ENCODE measurements at places on chromosomes 2 and 18.

GRCh38 chr2:104944495-104944894 lies 90.6 kb downstream of the POU3F3 start:
- DNase-seq: no peak

DNA sequence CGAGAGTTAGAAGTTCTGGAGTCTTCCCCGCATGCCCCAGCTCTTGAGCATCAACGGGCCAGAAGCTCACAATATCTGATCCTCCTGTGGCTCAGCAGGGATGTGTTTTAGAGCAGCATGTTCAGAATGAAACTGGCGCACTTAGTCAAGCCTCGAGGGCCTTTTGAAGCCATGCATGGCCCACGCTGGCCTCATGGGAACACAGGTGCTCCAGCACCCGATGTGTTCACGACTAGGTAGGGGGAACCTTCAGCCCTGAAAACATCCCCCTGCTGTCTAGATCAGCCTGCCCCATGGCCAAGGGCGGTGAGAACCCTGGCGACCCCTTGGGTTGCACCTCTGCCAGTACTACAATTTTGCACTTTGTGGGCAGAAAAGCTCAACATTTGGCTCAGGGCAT lies 32.8 kb downstream of the MSH6 start:
- no peak for DNase-seq

DNA sequence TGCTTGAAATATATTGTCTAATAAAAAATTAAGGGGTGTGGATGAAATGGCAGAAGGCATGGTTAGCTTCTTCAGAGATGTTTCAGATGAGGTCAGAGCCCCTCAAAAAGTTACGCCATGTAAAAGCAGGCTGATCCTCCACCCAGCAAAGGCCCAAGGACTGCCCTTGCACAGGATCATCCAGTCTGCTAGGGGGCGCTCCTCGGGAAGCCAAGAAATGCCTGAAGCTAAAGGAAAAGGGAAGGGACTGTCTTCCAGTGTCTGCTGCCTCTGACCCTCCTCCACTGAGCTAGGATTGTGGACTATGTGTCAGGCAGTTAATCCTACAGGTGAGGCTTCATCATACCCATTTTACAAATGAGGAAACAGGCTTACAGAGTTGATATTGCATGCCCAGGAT lies 33.8 kb upstream of the TEX51 start:
- no peak for DNase-seq

- peak; percentile 84 for DNase-seq
Observed at GRCh38 chr2:205655779-205656456, 26.4 kb upstream of the NRP2 start.

DNA sequence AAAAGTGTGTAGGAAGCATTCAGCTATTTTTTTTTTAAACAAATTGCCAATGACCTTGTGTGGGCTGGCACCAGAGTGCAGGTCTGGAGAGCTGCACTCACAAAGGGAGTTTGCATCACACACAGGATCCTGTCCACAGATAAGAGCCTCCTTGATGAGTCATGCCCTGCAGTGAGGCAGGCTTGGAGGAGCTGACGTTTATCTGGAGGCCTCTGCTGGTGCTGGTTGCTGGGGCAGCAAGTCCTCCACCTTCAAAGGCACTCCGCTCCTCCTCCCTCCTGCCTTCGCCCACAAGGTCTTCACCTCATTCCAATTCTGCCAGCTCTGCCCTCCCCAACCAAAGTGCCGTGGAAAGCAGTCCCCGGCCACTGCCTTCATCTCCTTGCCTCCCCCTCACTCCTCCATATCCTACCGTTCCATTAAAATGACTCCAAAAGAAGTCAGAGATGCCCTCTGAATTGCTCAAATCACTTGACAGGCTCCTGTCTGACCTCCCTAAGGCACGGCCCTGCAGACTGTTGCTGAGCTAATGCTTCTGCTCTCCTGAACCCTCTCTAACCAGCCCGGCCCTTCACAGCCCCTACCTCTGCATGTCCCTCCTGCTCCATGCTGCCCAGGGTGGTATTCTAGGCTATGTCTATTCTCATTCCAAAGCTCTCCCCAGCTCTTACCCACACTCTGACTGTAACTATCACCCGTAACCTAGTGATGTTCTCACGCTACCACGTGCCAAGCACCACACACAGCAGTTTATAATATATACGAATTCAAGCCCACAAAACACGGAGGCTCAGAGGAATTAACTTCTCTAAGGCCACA lies 30.9 kb downstream of the LONRF2 start:
- no peak for DNase-seq

DNA sequence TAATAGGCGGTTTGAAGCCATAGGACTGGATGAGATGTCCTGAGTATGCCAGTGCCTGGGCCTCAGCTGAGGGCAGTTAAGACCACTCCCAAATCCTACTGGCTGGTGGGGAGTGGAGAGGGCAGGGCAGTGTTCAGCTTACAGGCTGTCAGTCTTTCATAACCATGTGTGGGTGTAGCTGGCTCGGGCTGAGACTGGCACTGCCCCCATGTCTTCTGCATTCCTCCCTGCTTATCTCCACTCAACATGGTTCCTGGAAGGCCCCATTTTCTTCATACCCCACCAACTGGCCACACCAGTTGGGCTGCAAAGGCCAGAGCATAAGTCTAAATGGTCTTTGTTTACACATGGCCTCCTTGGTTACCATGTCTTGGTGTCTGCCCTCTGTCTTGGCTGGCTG lies 17.2 kb upstream of the IL37 start:
- DNase-seq: no peak

GRCh38 chr2:5035057-5035488 lies 657.1 kb upstream of the SOX11 start:
- DNase-seq: no peak

DNA sequence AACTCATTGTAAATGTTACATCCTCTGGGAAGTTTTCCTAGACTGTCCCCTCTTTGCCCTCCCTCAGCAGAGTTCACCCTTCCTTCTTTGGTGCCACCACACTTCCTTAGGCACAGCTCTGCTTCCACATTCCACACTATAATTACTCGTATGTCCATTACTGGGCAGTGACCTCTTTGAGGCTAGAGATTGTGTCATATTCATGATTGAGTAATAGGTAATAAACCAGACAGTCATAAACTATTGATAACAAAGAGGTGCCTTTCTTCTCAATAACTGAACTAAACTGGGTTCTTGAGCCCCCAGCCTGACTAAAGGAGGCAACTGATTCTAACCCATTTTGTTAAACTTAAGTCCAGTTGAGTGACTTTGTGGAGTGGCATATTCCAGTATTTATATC lies 28.3 kb downstream of the MYO3B start:
- no peak for DNase-seq

DNA sequence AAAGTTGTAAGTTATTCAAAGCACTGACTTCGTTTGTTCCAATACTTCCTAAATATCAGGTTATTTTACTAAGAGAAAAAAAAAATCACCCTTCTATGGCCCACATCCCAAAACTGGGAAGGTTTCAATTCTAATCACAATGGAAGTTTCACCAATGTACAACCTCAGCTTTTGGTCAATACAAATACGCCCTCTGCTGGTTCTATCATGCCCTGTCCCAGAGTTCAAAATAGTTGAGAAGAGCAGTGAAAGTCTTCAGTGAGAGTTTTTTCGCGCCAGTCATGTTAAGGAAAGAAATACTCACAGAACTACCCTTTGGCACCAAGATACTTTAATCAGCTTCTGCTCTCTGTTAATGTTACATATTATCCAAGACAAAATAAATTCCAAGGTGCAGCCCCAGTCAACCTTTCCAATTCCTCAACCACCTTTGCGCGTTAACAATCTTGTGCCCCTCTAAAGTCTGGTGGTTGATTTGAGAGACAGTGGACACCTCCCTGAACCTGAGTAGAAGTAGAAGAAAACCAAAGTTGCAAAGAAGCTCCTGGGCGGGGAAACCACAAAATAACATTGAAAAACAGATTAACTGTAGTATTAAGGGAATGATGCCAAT lies 59.9 kb downstream of the SUMO1 start:
- DNase-seq: peak; percentile 64

All from skin of body (tissue), 3 donors.